Stimulated activated CD4-positive, alpha-beta T cell treated with anti-CD3 and anti-CD28 coated beads, Interleukin-2, amount 100 ng/mL, for 4 hours (primary cell): ENCODE measurements at places on chromosomes 13 and 19.

- DNase-seq: peak; percentile 70
These were observed at the start of gene ZNF222 for GRCh38 chr19:44025217-44025936. Gene ZNF222 (plus strand): TSS chr19:44025379. CDS start chr19:44025437, 58 bp downstream.

- no peak for DNase-seq
These were observed 17.0 kb downstream of the POU2F2 start for GRCh38 chr19:42115219-42115618.

DNA sequence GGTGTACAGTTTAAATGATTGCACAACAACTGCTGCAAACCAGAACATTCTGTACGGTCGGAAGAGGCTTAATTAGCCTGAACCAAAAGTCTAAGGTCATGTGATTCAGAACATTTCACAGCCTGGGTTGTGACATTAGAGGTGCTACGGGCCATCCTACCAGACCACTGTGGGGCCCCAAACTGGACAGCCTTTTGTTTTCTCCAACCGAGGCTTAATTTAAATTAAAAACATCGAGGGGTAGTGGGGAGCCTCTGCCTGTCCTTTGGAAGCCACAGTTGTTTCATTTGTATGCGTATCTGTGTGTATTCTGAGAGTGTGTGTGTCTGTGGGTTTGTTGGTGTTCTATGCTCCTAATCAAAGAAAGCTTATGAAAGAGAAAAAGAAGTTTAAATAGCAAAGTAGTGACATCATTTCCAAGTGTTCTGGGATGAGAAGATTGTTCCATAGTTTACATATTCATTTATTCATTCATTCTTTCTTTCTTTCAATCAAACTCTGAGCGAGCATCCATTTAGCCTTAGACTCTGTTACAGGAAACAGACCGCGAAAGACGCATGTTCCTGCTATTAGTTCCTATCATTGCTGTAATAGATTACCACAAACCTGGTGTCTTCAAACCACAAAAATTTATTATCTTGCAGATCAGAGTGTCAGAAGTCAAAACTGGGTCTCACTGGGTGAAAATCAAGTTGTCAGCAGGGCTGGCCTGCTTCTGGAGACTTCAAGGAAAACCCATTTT, 444.8 kb downstream of the FOXO1 start:
- peak; percentile 16 for DNase-seq

DNA sequence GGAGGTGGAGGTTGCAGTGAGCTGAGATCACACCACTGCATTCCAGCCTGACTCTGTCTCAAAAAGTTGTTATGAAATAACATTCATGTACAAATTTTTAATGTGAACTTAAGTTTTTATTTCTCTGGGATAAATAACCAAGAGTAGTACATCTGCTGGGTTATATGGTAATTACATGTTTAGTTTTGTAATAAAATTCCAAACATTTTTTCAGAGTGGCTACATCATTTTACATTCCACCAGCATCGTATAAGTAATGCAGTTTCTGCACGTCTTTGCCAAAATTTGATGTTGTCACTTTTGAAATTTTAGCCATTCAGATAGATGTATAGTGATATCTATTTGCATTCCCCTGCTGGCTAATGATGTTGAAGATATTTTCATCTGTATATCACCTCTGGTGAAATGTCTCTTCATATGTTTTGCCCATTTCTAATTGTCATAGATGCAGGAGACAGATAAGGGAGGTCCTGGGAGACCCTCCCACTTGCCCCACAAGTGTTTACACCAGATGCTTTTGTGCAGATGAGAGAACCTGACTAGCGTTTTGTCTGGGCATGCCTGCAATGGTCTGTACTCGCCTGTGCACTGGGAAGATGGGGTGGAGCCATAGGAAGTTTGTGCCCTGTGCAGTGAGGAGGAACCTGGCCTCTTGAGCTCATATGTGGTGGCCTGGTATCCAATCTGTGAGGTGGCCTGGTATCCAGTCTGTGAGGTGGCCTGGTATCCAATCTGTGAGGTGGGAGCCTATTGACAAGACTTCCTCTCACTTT, 12.7 kb upstream of the KBTBD6 start:
- no peak for DNase-seq

DNA sequence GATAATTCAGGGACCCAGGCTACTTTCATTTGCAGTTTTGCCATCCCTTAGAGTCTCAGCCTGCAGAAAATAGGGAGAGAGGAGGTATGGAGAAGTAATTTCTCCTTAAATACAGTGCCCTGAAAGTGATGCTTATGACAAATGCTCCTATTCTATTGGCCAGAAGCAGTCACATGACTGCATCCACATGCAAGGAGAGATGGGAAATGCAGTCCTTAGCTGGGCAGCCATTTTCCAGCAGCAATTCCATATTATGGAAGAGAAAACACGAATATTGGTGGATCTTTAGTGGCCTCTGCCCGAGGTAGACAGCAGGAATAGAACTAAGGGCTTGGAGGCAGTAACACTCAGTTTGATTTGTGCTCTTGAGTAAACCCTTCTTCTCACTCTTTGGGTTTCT, 39.4 kb downstream of the VAV1 start:
- DNase-seq: no peak

- no peak for DNase-seq
These were observed 88.0 kb downstream of the PCCA start for GRCh38 chr13:100176801-100177400.

DNA sequence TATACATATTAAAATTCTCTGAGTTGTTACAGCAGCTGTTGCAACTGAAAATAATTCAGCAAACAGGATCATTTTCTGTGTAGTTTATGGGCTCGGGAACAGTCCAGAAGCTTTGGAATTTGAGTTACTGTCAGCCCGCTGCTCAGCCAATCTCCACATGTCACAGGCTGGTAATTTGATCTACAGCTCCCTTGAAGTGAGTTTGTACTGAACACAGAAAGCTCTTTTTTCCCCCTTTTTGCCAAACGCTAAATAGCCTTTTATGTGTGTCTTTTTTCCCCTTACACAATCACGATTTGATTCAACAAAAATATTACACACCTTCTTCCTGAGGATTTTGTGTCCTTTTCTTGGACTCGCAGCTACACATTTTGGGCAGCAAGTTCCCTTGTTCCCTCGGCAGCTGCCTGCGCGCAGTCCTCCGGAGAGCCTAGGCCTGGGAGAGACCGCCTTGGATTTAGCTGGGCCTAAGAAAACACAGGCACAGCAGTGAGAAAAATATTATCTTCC, 371.4 kb downstream of the KCNRG start:
- DNase-seq: no peak

DNA sequence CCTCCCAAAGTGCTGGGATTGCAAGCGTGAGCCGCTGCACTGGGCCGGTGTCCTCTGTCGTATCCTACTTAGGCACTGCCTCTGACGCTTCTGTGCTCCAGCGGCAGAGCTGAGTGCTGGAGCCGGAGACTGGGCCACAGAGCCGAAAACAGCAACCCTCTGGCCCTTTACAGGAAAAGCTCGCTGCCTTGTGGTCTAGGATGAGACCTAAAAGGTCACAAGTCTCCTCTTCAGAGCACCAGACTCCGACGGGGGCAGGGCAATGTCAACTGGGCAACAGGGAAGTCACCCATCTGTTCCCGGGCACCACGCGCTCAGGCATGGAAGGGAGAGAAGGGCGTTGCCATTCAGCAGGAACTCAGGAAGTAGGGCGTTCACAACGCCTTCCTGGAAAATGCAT, 91.7 kb downstream of the GADD45B start:
- DNase-seq: no peak

- no peak for DNase-seq
These were observed 14.8 kb downstream of the ZAR1L start for GRCh38 chr13:32300406-32300805.

DNA sequence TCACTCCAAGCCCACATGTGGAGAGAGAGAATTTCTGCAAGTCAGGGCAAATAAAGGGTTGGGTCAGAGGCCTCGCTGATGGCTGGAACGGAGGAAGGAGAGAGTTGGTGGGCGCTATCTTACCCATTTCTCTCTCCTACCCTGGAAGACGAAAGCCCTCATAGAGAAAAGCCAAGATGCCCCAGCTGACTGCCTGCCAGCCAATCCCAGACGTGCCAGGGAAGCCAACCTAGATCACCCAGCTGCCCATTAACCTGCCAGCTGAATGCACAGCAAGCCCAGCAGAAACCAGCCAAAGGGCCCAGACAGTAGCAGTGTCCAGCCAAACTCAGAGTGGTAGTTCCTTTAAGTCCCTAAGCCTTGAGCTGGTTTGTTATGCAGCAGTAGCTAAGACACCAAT, 167.0 kb upstream of the ZNF507 start:
- no peak for DNase-seq

DNA sequence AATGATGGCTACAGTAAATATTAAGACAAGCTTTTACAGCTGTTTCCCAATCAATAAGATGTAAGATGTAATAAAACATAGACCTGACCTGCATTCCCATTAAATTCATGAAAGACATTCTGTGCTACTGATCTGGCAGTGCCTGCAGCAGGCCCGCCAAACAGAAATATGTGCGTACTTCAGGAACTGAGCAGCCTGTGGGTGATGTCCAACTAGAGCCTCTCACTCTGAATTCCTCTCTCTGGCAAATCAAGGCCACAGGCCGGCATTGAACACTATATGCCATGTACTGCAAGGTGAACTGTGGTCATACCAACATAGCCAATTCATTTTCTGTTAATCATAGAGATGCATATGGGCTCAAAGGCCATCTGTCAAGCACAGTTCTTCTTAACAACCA, 17.8 kb downstream of the SHISA2 start:
- no peak for DNase-seq

DNA sequence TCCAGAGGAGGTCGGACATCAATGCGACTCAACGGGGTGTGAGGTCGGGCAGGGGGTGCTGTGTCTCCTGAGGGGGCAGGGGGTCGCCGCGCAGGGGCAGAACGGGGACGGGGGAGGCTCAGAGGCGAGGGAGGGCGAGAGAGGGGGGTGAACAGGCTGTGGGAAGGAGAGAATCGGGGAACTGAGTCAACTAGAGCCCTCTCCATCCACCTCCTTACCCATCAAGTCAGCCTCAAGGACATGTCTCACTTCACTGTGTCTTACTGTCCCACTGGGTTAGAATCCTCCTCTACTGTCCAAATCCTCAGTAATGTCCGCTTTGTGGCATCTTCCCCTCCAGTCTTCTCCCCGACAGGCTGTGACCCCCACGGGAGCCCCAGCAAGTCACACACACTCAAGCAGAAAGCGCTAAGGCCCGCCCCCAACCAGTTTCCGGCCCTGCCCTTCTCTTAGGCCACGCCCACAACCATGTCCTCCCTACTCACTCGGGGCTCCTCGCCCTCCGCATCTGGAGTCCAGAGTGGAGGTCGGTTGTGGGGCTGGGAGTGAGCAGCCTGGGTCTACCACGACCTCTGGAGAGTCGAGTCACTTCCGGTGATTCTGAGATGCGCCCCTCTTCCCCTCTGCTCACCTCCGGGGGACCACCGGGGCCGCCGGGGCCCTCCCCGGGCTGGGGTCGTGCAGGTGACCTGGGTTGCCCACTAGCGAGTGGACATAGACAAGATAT, 9.3 kb downstream of the PLEKHA4 start:
- DNase-seq: peak; percentile 77

GRCh38 chr13:110964229-110965037, 49.6 kb upstream of the ANKRD10 start:
- DNase-seq: no peak

- no peak for DNase-seq
These were observed 64.6 kb upstream of the RAP2A start for GRCh38 chr13:97369261-97369893.

- peak; percentile 65 for DNase-seq
These were observed at the start of gene KCNN4 for GRCh38 chr19:43780706-43781525. Gene KCNN4 (minus strand): TSS chr19:43780973. CDS start chr19:43780861, 112 bp downstream.

DNA sequence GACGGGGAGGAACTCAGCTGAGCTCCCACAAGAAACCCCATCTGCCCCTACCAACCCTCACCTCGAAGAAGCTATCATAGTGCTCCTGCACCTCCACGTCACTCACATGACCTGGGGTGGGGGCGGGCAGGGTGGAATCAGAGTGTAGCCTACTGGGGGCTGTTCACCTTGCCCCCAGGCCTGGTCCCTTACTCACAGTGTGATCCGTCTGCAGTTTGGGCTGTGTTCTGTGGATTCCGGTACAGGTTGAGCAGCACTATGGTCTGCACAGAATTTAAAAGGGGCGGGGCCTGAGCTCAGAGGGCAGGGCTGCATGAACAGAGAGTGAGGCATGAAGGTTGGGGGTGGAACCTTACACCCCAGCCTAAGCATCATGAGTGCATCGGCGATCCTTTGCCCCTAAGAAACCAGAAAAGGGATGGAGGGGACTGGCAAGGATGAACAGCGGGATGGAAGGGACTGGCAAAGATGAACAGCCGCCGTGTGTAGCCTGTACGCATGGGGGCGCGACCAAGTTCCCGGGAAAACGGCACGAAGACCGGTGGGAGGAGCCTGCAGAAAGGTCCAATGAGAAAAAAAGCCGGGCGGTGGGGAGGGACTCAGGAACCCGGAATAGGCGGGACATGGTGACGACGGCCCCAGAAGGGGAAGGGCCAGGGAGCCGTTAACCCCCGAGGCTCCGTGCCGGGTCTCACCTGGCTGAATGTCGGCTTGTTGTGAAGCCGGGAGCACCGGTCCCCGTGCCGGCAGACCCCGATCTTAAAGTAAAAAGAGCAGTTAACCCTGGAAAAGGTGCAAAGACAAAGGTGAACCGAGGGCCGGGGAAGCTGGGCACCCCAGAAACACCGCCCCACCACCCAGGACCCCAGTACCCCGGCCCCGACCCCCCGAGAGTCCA, 539 bp downstream of the U2AF1L4 start:
- DNase-seq: peak; percentile 90

DNA sequence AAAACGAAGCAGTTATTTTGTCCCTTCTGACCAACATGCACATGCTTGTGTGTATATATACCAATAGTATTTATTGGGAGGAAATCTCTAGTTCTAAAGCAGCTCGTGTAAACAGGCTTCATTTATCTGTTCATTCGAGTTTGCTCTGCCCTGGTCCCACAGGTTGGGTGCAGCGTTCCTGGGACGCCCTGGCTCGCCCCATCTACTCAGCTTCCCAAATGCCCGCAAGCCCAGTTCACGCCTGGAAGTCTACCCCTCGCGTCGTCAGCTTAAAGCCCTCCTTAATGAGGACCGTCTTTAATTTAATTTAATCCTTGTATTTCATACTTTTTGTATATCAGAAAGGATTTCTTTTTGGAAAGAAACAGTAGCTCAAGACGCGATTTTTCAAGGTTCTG, 604 bp downstream of the THSD1 start:
- DNase-seq: no peak

- no peak for DNase-seq
These were observed 189.2 kb downstream of the SLITRK6 start for GRCh38 chr13:85610024-85610423.

DNA sequence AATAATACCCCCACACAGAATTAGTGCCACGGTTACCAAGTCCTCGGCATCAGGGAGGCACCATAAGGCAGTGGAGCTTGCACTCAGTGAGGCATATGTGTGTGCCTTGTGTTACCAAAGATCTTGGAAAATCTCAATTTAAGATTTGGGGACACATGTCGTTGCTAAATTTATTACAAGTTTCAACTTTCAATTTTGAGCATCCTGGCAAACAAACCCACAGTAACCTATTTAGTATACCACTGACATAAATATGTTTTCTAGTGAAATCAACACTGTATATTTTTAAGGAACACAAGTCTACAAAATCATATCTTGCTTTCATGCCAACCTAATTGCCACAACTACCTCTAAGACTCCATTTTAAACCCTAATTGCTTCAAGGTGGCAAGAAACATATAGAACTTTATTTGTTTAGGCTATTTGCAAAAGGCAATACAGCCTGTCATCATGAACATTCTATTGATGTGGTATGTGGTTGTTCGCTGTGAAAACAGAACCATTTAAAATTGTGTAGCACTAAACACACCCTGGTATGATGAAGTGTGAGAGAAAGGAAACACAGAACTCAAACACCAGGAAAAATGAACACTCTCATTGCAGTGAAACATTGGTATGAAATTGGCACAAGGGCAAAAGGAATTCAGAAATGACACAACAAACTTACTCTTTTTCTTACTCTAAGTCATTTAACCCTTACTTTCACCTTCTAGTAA, 531.1 kb downstream of the IRS2 start:
- DNase-seq: no peak
